Fibroblast of mammary gland (primary cell): ENCODE measurements at places on chromosomes 1 and 21.
A peak's percentile ranks its signal among the peaks of the same experiment; 100 is the strongest.

DNA sequence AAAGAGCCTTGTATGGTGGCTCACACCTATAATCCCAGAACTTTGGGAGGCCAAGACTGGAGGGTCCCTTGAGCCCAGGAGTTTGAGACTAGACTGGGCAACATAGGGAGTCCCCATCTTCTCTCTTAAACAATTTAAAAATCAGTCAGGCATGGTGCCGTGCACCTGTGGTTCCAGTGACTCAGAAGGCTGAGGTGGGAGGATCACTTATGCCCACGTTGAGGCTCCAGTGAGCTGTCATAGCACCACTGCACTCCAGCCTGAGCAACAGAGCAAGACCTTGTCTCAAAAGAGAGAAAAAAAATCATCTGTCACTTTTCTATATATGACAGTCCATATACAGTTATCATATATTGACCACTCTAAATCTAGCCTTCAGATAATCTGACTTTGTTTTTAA is 658.3 kb downstream of the LTN1 start:
- peak; percentile 21 for DNase-seq

DNA sequence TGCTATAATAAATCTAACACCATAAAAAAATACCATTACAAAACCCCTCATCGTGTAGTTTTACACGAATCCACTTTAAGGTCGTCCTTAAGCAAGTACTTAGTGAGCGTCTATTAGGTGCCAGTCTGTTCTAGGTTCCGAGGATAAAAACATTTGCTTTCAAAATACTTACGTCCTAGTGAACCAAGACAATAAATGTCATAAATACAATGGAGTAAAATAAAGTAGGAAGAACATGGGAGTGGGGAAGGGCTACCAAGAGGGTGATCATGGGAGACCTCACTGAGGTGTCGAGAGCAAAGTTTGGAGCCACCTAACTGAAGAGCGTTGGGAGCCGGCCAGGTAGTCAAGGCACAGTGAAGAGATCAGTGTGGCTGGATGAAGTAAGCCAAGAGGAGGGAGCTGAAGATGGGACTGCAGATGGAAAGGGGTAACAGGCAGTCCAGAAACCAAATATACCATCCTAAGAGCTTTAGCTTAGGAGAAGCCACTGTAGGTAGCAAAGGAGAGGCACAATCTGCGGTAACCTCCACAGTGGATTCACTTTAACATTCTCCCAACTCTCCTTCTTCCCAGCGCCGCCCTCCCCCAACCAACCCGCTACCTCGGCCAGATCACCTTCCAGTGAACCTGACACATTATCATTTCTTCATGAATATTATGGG is 684 bp downstream of the LTN1 start:
- no peak for DNase-seq

GRCh38 chr1:6247651-6248050 is 3.7 kb downstream of the HES3 start:
- no peak for DNase-seq

DNA sequence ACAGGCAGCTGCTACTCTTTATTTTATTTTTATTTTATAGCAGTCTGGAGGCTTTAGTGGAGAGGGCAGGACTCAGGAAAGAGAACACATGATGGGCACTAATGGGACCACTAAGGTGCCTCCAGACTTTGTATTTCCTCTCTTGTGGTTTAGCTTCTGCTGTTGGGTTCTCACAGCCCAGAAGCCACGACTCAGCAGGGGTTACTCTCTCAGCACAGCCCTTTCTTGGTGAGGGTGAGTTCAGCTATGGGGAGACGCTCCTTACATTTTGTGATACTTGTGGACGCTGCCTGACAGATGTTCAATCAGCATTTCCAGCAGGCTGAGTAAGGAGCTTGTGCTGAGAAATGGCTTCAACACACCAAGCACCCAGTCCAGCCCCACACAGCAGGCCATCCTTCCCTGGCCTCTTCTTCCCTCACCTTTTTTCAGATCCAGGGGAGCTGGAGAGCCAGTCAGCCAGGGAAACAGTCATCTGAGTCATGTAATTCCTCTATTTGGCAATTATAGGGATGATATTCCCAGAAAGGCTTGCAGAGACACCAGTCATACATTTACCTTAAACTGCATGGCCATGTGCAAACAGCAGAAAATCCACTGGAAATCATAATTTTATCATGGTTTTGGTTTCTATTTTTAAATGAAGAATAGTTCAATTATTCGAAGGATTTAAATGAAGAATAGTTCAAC is 53.2 kb upstream of the RAB3GAP2 start:
- no peak for DNase-seq

DNA sequence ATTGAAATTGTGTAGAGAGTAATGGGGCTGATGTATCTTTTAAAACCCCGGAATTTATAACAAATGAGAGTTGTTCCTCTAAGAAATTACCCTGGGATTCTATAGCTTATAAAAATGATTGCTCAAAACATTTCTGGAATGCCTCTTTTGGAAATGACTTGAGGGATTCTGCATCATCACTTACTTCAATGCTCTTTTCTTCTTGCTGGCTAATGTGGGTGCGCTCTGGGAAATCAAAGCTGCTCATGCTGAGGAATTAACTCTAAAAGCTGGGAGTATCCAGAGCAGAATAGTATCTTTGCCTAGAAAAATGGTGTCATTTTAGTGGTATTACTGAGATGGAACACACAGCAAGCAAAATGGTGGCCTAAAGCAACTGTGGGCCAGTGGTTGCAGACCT is 23.0 kb upstream of the TBX15 start:
- DNase-seq = no peak

- DNase-seq = no peak
Observed at GRCh38 chr1:84246213-84246612, 55.3 kb upstream of the SAMD13 start.

DNA sequence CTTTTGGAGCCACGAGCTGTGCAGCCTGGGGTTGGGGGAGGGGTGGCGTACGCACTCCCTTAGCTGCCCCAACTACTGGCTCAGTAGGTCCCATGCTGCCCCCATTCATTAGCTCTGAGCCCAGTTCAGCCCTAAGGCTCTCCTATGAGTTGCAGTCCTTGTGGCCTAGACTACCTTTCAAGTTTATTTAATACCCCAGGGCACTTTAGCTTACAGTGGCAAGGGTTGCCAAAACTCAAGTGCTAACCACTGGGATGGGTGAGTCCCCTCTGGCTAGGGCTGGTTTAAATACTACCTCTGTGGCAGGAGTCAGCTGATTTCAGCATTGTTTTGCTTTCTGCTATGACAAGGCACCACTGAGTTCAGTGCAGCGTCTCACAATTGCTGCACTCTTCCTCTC is 118.2 kb downstream of the ODF2L start:
- no peak for DNase-seq

DNA sequence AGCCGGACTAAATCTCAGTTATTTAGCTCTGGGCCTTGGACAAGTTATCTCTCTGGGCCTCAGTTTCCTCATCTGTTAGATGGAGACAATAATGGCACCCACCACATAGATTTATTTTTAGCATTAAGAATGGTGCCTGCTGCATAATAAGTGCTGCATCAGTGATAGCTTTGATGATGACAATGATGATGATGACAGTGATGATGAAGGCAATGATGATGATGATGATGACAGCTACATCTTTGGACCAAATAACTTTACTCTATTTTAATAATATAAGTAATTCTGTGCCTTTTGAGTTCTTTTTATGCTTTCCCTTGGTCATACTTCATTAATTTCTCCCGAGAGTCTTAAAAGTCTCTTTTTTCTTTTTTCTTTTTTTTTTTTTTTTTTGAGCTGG is 143.4 kb downstream of the C1orf21 start:
- DNase-seq = no peak

DNA sequence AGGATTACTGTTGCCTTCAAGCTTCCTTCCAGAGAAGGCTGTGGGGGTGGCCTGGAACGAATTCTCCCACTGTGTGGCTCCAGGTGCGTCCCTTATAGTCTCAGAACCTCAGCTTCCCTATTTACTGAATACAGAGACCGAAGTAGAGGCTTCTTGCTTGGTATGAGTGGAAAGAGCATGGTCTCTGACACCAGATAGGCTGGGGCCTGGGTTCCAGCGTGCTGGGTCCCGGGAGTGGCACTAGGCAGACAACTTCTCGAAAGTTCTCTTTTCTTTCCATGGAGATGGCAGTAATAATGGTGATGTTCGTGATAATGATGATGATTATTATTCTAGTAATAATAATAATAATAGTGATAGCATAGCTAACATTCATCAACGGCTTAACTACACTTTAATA is 161.7 kb downstream of the PTPRU start:
- no peak for DNase-seq
